B cell (primary cell): ENCODE measurements at places on chromosomes 7 and 10.

- no peak for DNase-seq
Measured at GRCh38 chr7:139300390-139300789, 40.7 kb upstream of the FMC1 start.

GRCh38 chr10:17888189-17888588 lies 63.5 kb upstream of the SLC39A12 start:
- DNase-seq: no peak

- DNase-seq: no peak
Measured at GRCh38 chr7:3175285-3175902, 125.7 kb upstream of the SDK1 start.

DNA sequence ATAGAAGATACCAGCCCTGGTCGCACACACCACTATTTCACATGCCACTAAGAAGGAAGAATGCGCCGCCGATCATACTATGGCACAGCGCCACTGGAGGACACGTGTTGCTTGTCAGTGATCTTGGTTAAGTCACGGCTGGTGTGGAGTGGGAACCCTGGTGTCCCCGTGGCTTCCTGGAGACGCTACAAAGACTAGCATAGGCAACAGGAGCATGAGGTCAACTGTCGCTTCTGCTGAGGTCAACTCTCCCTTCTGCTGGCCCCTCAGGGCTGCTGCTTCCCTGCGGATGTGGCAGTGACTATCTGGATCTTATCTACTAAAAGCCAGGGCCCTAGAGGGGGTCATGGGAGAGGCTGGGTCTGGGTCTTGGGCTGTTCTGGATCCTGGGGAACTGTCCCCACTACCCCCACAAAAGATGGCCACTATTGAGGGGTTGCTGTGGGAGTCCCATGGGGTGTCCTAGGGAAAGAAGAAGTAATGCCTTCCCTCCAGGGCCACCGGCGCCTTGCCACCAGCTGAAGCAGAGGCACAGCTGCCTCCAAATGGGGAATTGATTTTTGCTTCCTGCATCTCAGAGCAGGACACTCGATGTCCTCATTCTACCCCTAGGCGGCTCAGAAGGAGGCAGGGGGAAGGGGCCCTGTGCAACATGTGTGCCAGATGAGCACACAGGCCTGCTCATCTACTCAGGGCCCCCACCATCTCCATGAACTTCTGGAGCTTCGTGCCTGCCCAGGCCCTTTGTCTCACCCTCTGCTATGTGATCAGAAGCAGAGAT lies 76.6 kb upstream of the PPIF start:
- no peak for DNase-seq

DNA sequence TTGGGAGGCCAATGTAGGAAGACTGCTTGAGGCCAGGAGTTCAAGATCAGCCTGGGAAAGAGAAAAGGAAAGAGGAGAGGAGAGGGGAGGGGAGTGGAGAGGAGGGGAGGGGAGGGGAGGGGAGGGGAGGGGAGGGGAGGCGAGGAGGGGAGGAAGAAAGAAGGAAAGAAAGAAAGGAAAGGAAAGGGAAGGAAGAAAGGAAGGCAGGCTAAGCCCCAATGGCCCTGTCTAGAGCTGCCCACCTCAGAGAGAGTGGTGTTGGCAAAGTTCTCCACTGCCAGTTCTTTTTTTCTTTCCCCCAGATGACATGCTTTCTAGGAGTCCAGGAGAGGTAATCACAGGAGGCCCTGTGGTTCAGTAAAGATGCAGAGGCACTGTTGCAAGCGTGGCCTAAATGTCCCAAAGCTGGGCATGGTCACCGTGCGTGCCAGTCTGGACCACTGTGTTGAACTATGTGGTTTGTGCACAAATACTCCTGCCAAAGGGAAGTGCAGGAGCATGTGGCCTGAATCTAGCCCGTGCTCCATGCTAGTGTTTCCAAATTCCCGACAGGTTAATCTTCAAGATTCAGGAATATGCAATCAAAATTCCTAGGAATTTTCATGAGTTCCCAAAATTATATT lies 39.7 kb downstream of the ODAD2 start:
- no peak for DNase-seq

DNA sequence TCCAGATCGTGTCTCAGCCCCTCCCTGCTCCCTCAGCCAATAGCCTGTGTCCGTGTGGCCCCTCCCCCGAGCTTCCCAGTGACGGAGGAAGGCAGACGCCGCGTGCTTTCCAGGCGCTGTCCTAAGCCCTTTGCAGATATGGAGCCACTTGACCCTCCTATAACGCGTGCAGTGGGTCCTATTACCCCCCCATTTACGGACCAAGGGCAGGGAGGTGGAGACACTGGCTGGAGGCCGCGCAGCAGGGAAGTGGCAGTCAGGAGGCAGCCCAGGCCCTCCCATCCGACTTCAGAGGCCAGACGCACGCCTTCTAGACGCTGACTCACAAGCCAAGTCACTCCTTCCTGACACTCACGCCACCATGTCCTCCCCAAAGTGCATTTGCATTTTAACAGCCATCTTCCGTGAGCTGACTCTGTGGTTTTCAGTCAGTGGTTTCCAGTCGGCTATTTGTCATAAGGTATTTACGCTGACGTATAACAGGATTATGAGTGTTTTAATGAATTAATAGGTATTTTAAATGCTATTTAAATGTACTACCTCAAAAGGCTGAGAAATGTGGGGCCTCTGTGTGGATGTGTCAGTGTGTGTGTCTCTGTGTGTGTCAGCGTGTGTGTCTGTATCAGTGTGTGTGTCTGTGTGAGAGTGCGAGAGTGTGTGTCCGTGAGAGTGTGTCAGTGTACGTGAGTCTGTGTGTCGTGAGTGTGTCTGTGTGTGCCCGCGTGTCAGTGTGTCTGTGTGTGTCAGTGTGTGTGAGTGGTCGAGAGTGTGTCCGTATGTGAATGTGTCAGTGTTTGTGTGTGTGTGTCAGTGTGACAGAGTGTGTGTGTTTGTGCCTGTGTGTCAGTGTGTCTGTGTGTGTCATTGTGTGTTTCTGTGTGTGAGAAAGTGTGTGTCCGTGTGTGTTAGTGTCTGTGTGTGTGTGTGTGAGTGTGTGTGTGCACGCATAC lies 92.0 kb upstream of the INSIG1 start:
- DNase-seq: peak; percentile 91

- no peak for DNase-seq
Measured at GRCh38 chr10:111784946-111785465, 398.6 kb downstream of the GPAM start.

GRCh38 chr7:44194069-44194468 lies 4.8 kb upstream of the GCK start:
- DNase-seq: no peak

GRCh38 chr7:66754541-66754940 lies 14.0 kb downstream of the RABGEF1 start:
- DNase-seq: no peak

GRCh38 chr7:131196803-131197202 lies 130.9 kb upstream of the MKLN1 start:
- no peak for DNase-seq

DNA sequence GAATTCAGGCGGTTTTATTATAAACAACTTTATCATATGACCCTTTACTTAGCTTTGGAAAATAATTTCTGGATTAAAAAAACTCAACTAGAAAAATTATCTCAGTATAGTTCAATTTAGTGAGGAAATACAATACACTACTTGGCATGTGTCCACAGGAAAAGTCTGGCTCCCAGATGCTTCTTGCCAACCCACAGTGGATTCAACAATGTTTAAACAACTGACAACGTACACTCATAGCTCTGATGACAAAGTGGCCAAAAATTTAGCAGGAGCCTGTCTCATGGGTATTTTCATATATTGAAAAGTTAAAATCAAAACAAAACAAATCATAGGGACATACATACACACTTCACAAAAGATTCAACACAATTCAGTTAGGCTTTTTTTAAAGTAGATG lies 158.8 kb downstream of the SKAP2 start:
- no peak for DNase-seq

GRCh38 chr10:50850578-50851230 lies 34.7 kb downstream of the A1CF start:
- DNase-seq: no peak

- DNase-seq: no peak
Measured at GRCh38 chr10:92486637-92487036, 87.3 kb downstream of the IDE start.

GRCh38 chr7:123557016-123557397 lies 611 bp downstream of the NDUFA5 start:
- no peak for DNase-seq

DNA sequence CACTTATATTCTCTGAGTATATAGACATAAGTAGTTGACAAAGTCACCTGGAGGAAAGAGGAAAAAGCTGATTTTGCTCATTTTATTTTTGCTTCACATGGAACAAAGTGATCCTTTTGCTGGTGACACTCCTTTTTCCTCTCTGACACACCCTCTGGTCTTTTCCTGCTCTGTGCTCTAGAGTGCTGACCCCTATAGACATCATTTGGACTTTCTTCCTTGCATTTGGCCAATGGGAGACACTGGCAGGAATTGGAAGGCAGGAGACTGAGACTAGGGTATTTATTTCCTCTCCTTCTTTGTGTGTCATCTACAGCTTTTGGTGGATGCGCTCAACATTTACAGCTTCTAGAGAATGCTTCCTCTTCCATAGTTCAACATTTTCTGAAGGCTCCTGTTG lies 1078.1 kb downstream of the SORCS1 start:
- DNase-seq: no peak

GRCh38 chr10:33492701-33493345 lies 158.4 kb upstream of the NRP1 start:
- DNase-seq: no peak

- DNase-seq: no peak
Measured at GRCh38 chr10:7811000-7811399, 7.3 kb upstream of the TAF3 start.

- DNase-seq: no peak
Measured at GRCh38 chr10:78703593-78703992, 365.2 kb upstream of the ZMIZ1 start.

DNA sequence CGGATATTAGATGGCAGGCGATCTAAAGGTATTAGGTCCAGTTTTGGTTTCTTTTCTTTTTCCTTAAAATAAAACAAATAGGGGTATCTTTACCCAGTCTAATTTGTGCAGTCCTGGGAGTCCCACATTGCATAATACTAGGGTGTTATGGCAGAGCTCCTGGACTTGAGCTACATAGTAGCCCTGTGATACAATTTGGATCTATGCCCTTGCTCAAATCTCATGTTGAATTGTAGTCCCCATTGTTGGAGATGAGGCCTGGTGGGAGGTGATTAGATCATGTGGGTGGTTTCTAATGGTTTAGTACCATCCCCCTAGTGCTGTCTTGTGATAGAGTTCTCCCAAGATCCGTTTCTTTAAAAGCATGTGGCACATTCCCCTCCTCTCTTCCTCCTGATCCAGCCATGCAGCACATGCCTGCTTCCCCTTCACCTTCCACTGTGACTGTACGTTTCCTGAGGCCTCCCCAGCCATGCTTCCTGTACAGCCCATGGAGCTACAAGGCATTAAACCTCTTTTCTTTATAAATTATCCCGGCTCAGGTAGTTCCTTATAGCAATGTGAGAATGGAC lies 141.9 kb downstream of the RPS24 start:
- no peak for DNase-seq

DNA sequence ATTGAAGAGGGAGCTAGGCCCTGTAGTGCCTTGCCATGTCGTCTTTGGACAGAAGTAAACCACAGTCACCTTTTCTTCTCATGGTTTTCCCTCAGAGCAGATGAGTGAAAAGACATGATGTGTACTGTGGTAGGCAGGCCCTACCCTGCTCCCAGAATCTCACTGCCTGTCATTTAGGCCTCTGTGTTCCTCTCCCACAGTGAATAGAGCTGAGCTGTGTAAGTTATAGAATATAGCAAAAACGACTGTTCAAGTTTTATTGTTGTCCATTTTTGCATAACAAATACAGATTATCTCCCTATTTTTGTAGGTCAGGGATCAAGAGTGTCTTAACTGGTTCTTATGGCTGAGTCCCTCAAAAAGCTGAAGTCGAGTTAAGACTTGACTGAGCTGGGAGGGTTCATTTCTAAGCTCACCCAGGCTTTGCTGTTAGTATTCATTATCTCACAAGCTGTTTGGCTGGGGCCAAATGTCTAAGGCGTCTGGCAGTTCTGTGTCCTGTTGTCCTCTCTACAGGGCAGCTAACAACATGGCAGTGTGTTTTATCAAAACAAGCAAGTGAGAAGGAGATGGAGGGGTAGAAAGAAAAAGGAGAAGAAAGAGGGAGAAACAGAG lies 780.9 kb upstream of the POM121L12 start:
- DNase-seq: no peak

- no peak for DNase-seq
Measured at GRCh38 chr10:119654540-119654939, 3.4 kb downstream of the BAG3 start.

GRCh38 chr7:28020302-28020940 lies 160.2 kb downstream of the JAZF1 start:
- peak; percentile 62 for DNase-seq

DNA sequence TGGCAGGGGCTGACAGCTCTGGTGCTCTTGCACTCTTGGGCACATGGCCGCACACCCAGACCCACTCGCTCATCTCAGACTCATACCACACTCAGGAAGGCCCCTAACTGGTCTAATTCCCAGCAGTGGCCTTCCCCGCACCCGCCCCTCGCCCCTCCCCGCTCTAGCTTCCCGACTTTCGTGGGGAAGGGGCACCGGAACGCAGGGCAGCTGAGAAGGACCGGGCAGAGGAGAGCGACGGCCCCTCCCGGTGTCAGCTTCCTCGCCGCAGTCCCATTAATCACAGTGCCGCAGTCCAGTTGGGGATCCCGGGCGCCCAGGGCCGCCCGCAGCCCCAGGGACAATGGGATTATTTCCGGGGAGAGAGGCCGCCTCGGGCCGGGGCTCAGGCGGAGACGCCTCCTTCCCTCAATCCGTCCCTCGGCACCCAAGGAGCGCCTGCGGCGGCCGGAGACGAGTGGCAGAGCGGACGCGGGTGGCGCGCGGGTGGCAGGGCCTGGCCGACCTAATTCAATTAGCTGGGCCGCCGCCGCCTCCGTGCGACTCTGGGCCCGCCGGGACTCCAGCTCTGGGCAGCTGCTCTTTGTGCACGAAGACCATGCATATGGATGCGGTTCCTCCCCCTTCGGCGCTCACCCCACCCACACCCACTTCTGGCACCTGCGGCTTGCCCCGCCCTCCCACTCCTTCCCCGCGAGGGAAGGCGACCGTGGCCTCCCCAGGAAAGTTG lies 7.8 kb upstream of the TLX1 start:
- DNase-seq: peak; percentile 36

GRCh38 chr7:50281680-50282445 lies 22.7 kb upstream of the IKZF1 start:
- DNase-seq: peak; percentile 80

DNA sequence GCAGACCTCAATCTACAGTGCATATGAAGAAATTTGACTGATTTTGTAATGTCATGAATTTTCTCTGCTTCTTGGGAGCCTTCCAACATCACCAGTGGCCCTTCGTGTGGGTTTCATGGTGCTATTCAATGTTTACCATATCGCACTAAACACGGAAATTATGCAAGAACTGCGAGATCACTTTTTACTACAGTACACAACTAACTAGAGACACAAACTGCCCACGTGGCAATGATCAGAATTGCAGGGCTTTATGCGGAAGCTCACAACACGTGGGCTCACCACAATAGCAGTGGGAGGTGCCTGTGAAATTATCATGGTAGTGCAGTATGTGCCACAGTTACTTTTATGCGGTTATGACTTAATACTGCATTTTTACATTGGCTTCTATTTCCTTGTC lies 449.7 kb upstream of the KLF6 start:
- DNase-seq: no peak
